ENCODE measurements at places on chromosomes 6 and 20.

GRCh38 chr20:53500651-53501050 lies 93.0 kb downstream of the ZNF217 start:
- no peak for DNase-seq

DNA sequence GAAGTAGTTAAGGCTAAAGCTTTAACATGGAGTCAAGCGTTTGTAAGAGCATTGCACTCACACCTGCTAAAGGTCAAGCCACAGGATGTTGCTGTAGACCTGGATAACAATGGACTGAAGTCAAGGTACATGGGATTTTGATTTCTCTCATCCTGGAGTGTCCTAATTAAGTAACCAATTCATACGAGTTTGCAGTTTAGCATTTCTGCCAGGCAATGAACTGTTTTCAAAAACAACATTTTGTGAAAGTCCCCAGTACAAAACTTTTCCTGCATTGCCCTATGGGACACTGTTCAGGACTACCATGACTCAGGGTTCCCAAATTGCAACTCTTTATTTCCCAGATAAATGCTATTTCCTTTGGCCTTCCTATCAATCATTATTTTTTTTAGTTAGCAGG lies 17.4 kb upstream of the SIRPB1 start:
- no peak for DNase-seq

- DNase-seq: no peak
These were observed 80.4 kb downstream of the RIN2 start for GRCh38 chr20:19838468-19838867.

GRCh38 chr20:39944861-39945260 lies 744.2 kb downstream of the MAFB start:
- DNase-seq: no peak

GRCh38 chr6:21633511-21634109 lies 40.1 kb downstream of the SOX4 start:
- no peak for DNase-seq

Measured in uterus (tissue), 4 donors.